Fibroblast of skin of left quadriceps (primary cell): ENCODE measurements at places on chromosomes 12 and 14.

DNA sequence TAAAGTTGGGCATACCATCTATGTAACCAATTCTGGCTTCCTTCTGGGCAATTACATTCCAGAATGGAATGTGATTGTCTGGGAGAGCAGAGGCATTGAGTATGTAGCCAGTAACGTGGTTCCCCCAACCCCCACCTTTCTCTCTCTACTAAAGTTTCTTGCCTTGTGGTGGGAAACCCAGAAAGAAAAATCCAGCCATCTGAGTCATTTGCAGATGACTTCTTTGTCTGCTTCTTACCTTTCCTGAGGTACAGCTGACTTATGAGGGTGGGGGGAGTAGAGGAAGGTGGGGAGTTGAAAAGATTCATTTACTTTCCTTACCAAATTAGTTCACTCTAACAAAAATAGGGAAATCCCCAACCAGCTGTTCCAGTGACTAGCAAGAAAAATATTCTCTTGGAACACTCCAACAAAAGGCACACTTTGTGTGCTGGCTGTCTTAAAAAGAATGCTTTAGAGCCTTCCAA lies 112.1 kb upstream of the FRMD6 start:
- peak; percentile 83 for DNase-seq

DNA sequence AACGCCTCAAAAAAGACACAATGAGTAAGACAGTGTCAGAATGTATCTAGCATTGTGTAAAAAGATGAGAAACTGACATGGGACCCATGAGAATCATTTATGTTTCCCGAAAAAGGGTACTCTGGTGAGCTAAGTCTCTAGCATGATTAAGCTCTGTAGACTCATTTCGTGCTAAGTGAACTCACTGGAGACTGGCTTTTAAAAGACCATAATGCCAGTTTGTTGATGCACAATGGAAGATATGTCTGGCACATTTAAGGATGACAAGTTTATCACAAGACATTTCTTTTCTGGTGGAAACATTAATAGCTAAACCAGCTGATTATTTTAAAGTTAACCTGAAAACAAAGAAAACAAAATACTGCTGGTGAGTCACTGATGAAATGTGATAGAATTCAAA lies 233.5 kb downstream of the SLC2A13 start:
- no peak for DNase-seq

DNA sequence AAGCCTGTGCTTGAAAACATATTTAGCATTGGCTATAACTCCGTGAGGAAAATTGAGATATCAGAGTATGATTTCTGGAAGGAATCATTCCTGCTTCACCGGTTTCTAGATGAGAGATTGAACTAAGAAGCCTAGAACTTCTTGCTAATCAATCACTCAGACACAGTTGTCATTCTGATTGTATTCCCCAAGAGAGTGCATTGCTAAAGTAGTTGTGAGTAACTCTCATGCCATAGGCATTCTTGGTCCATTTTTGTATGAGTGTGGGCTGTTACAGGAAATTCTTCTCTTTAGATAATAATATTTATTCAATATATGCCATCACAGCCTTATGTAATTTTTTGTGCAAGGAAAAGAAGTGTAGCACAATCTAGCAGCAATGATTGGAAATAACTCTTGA lies 893.3 kb upstream of the MDGA2 start:
- no peak for DNase-seq

DNA sequence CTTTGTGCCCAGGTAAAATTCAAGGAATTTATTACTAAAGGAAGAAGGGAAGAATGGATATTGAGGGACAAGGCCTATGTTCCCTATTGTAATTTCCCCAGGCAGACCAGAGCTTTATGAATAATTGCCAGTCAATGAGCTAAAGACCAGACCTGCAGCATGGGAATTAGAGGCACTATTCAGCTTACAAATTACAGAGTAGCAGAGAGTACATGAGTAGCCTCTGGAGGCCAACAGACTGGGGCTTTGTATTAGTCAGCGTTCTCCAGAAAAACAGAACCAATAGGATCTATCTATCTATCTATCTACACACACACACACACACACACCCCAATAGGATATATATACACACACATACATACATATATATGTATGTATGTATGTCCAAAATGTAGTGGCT lies 120.0 kb upstream of the RPH3A start:
- DNase-seq: no peak

DNA sequence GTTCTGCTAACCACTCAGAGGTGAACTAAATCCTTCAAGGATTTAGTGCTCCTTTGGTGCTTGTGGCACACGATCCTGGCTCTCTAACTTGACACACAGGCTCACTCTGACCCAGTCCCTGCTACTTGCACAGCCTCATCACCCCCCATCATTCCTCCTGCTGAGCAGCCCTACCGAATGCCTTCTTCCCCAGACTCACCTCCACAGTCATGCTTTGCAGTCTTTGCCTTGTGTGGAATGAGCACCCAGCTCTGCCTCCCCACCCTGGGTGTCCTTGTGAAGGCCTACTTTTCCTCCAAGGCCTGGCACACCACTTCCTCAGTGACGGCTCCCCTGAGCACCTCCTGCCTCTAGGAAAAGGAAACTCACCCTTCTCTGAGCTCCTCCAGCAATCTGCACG lies 7.9 kb upstream of the TINF2 start:
- no peak for DNase-seq

DNA sequence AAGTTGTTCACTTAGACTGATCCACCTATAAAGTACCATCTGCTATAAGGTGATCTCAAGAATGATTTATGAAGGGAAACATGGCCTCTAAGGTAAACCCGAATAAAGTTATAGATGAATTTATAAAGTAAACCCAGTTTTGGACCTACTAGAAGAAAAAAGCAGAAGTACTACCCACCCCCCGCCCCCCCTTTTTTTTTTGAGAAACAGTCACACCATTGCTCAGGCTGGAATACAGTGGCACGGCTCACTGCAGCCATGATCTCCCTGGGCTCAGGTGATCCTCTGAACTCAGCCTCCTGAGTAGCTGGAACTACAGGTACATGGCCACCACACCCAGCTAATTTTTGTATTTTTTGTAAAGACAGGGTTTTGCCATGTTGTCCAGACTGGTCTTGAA lies 3.9 kb downstream of the ENTPD5 start:
- no peak for DNase-seq

GRCh38 chr14:104314251-104314941 lies 176.0 kb downstream of the KIF26A start:
- DNase-seq: no peak

- DNase-seq: no peak
Observed at GRCh38 chr12:49585477-49586459, 17.8 kb upstream of the MCRS1 start.

- DNase-seq: no peak
Observed at GRCh38 chr12:108637222-108637971, 3.7 kb upstream of the SELPLG start.

DNA sequence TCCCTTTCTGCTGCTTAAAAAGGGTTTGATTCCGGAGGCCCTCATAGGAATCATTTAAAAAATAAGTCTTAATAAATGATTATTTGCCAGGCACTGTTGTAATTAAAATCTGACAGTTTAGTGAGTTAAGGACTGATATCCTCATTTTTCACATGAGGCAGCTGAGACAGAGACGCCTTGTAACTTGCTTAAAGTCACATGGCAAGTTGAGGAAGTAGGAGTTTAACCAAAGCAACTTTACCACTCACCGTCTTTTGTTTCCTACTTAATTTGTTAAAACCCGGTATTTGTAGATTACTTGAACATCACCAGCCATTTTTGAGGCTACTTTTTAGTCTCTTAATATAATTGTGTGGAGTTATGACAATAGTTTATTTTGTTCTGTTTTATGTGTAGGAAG lies 2.4 kb downstream of the TIGAR start:
- no peak for DNase-seq

GRCh38 chr12:38887770-38888169 lies 17.6 kb downstream of the CPNE8 start:
- DNase-seq: no peak

- DNase-seq: no peak
Observed at GRCh38 chr12:5509557-5509956, 77.6 kb downstream of the NTF3 start.

DNA sequence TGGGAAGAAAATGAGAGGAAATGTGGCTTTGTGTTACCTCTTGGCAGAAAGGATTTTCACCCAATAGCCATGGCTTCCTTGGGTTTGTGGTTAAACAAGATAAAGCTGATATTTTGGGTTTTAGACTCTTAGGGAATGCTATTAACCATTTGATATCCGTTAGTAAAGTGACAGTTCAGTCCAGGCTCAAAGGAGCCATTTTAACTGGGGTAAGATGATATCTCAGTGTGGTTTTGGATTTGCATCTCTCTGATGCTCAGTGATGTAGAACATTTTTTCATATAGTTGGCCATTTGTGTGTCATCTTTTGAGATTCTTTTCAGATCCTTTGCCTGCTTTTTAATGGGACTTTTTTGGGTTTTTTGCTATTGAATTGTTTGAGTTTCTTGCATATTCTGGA lies 30.1 kb downstream of the IFT43 start:
- no peak for DNase-seq

DNA sequence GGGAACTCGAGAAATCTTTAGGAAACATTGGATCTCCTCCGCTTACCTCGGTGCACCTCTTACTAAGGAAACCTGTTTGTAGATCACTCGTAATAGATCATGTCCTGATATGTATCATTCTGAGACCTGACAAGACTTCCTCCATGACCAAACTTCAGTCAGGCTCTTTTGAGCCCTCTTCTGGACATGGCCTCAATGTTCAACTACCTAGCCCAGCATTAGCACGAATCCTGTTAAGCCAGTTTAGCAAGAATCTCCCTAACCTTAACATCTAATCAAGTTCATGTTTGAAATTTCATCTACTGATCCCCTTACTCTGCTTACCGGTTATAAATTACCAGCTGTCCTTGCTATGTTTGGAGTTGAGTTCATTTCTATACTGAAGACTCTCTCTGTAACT lies 713.9 kb upstream of the USP15 start:
- DNase-seq: no peak

- DNase-seq: no peak
Observed at GRCh38 chr14:102580550-102581110, 11.8 kb upstream of the RCOR1 start.

DNA sequence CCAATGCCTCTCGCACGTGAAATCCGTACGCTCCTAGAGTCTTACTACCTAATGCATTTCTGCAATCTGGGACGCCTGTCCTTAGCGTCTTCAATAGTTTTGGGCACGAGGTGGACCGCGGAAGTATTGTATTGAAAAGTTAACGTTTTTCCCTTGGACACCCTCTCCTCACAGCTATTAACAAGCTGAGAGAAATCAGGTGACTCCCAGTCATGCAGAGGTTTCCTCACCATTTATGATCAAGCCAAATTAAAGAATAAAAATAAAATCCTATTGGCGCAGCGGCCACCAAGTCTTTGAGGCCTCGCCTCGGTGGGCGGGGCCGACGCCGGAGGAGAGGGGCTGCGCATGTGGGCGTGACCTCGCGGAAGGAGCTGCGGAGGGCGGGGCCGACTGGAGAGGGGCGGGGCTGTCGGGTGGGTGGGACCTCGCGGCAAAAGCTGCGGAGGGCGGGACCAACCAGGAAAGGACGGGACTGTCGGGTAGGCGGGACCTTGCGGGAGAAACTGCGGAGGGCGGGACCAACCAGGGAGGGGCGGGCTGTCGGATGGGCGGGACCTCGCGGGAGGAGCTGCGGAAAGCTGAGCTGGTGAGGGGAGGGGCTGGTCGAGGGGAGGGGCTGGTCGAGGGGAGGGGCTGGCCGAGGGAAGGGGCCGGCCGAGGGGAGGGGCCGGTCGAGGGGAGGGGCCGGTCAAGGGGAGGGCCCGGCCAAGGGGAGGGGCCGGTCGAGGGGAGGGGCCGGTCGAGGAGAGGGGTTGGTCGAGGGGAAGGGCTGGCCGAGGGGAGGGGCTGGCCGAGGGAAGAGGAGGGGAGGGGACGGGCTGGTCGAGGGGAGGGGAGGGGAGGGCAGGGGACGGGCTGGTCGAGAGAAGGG lies 1.1 kb upstream of the PPP2R5C start:
- DNase-seq: peak; percentile 95

- no peak for DNase-seq
Observed at GRCh38 chr14:44898551-44898950, 63.2 kb downstream of the KLHL28 start.

- DNase-seq: no peak
Observed at GRCh38 chr12:127416796-127417195, 850.2 kb upstream of the TMEM132C start.

- peak; percentile 76 for DNase-seq
Observed at GRCh38 chr12:68530965-68531364, 79.7 kb upstream of the RAP1B start.

- no peak for DNase-seq
Observed at GRCh38 chr12:68007033-68007432, 17.8 kb downstream of the IFNG-AS1 start.

DNA sequence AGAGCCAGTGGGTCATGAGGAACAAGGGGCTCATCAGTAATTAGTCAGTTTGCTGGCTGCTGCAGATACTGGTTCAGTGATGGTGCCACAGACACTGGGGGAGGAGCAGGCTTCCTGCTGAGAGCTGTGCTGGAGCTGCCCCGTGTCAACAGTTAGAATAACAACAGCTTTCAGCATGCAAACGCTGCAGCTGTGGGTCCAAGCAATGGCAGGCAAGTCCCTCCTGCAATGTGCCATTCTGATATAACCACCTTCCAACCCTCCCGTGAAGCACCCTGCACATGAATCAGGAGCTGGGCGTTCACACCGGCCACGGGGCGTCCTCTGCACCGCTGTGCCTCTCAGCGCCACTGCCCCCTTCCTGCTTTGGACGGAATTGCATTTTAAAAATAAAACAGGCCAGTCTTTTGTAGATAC lies 258.4 kb upstream of the SFSWAP start:
- DNase-seq: no peak

DNA sequence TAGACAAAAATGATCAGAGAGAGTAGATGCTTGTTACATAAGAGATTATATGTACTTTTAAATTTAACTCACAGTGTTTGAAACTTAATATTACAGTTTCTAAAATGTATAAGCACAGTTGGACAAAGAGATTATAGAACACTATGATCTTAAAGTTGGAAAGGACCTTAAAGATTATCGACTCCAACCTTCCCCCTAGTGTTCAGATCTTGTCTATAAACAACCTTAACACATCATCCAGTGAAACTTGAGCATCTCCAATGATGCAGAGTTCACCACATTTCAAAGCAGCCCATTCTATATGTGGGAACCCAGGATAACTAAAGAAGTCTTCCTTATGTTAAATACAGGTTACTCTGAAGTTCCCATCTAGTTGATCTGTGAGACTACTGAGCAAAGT lies 480.8 kb downstream of the RMST start:
- no peak for DNase-seq

GRCh38 chr14:77657280-77657679 lies 40.8 kb upstream of the SPTLC2 start:
- DNase-seq: no peak

DNA sequence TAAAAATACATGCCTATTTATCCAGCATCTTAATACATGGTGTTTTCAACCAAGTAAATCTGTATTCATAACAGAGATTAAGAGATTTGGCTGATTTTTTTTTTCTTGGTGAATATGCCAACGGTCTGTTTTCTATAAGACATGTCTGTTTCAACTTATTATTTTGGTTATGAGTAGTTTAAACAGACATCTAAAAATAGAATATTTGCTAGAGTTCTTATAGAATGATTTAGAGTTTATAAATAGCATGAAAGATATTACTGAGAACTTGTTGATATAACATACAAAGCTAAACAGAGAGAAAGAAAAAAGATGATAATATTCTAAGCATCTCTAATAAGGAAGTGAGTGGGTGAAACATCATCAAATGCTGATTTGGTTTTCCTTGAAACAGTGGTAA lies 199.9 kb downstream of the CCDC91 start:
- no peak for DNase-seq
